Stimulated activated CD8-positive, alpha-beta memory T cell treated with anti-CD3 and anti-CD28 coated beads, Interleukin-4, amount 100 ng/mL, for 24 hours (primary cell): ENCODE measurements at places on chromosomes 11 and 22.

GRCh38 chr11:2325719-2326118, 23.9 kb downstream of the TSPAN32 start:
- no peak for DNase-seq

DNA sequence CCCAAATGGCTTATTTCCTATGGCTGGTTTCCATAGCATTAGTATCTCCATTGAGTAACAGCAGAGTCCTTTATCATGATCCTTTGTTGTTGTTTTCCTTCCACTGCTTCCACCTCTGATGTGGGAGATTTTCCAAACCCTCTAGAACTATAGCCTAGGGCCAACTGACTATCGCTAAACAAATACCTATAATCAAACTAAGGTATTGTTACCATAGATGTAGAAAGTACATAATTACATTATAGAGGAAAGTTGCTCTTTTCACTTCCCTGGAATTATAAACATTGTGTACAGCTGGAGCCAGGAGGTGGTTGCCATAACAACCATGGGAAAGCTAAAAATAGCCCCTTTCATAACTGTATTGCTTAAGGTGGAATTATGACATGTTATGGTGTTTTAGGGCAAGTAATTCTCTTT, 47.0 kb upstream of the ALKBH3 start:
- DNase-seq = no peak

DNA sequence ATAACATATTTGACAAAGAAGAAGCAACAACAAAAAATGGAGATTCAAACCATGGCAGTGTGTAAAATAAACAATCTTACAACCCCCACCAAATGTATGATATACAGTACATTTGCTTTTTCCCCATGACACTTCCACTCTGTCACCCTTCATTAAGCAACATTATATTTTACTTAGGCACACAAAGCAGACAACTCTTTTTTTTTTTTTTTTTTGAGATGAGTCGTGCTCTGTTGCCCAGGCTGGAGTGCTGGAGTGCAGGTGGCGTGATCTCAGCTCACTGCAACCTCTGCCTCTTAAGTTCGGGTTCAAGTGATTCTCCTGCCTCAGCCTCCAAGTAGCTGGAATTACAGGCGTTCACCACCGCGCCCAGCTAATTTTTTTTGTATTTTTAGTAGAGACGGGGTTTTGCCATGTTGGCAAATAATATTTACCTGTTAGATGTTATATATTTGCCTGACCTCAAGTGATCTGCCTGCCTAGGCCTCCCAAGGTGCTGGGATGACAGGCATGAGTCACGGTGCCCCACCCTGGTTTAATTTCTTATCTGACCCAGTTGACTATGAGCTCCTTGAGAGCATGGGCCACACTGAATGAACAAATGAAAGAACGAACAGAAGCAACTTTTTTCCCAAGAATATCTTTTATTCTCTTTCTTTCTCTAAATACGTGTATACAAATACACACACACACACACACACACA, 5.5 kb upstream of the PCF11 start:
- no peak for DNase-seq

DNA sequence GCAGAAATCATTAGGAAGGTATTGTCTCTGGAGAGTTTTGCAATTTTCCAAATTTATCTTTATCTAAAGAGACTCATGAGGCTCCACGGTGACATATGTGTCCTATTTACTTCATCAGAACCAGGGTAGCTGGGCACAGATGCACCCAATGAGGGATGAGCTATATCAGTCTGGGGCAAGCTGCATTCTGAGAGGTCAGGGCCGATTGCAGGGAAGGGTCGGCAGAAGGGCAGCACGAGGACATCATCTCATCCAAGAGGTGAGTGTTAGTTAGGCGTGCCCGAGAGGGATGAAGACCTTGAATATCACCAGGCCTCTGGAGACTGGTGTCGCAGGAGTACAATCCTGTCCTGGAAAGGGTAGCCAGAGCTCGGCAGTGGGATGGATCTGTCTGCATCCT, 41.0 kb upstream of the SPON1 start:
- DNase-seq = no peak

DNA sequence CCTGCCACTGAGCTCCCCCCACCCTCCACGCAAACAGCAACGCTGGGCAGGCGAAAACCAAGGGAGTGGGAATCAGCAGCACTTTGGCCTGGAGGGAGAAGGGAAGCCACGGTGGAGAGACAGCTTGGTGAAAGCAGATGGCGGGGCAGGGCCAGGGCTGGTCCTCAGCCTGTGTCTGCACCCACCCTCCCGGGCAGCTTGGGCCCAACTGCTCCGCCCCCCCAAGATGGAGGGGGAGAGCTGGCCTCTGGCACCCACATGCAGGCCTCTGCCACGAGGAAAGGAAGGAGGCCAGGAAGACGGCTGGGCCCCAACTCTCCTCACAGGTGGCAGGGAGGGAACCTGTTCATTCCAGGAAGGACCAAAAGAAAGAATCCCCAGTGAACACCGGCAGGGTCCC, 17.8 kb downstream of the MAFF start:
- DNase-seq = no peak

DNA sequence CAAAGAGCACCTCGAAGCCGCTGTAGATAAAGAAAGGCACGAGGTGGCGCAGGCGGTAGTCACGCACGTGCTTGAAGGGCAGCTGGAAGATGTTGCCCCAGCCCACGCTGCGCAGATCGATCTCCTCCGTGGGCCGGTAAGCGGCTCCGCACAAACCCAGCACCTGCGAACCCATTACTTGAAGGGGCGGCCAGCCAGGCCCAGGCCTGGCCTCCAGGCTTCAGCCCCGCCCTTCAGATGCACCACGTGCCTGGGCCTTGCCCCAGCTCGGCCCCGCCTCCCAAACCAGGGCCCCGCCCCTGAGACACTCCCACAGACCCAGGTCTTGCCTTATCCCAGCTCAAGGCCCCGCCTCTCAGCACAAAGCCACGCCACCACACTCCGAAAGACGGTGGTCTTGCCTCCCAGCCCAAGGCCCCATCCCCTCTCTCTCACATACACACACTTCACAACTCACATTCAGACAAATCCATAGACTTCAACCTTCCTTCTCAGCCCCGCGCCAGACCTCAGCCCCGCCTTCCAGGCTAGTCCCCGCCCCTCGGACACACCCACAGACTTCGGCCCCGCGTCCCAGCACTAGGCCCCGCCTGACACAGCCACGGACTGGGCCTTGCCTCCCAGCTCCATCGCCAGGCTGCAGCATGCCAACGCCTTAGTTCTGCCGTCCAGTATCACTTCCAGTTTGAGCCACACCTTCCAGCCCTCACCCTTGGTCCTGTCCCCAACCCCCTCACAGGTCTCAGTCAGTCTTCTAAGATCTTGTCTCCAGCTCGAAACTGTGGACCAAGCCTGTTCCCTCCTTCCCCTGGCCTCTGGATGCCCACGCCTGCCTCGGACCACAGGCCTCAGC, 7.0 kb downstream of the UNC93B1 start:
- peak; percentile 27 for DNase-seq

DNA sequence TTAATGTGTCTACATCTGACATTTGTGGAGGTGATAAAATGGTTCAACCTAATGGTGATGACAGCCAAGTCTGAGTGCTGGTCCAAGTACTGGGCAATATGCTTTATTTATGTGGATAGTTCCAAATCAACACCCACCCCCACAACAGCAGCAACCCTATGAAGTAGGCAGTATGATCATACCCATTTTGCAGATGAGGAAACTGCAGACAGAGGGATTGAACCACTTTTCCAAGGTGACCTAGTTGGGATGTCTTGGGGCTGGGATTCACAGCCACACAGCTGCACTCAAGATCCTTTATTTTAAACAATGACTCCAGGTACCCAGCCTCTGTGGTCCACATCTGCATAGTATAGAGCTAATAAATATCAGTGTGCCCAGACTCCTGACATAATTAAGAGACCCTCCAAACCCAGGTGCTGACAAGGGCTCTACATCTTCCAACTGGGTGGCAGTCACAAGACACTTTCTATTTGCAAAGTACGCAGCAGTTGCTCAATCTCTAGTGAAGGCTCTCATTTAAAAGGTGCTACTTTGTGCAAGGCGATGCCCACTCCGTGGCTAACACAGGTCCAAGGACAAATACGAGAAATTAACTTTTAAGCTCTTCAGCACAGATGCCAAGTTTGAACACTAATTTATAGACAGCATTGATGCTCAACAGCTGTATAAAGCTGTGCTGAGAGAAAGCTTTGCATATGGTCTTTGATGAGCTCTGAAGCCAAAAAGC, 426.6 kb downstream of the LARGE1 start:
- no peak for DNase-seq

GRCh38 chr22:32904044-32904443, 102.5 kb downstream of the TIMP3 start:
- DNase-seq = no peak

DNA sequence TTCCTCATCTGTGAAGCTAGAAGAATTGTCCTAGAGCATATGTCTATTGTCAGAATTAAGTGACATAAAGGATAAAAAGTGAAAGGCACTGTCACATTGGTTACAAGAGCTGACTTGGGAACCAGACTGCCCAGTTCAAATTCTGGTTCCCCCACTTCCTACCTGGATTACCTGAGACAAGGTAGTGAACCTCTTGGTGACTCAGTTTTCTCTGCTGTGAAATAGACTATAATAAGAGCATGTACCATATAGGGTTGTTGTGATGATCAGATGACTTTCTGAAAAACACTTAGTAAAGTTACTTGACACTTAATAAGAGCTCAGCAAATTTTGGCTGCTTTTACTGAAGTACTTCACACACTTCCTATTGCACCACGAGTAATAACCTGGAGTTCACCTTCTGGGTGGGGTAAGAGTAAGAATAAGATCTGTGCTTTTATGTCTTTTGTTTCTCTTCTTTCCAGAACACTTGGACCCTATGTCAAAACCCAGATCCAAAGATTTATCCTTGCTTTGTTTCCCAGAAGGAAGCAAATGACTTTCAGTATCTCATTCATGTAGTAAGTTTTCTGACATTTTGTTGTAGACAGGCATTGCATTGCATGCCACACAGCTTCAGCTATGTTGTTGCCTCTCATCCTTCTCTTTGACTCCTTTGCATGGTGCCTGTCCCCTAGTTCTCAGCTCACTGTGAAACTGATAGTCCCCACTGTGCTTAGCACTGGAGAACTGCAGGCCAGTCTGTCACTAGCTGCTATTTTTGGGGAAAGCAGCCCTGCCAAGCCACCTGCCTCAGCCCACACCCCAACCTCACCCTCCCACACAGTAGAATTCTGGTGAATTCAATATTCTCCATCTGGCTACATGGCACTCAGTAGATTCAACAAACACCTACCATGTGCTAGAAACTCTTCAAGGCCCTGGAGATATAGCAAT, 121.8 kb upstream of the POU2AF2 start:
- no peak for DNase-seq

DNA sequence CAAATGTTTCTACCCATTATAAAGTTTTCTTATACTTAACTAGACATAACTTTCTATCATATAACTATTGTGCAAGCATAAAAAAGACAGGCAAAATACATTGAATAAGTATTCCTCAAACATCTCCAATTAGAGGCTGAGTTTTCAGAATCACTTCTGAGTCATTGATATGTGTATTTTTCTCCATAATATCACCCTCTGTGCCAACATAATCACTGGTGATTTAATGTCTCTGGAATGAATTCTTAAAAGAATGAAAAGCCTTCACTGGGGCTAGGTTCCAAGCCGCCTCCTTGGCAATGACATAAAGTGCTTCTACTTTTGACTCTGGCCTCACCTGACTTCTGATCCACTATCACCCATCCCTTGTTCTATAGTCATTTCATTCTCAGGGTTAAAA, 197.0 kb upstream of the E2F8 start:
- DNase-seq = no peak

- DNase-seq = no peak
These were observed 116.7 kb downstream of the MN1 start for GRCh38 chr22:27684901-27685300.

GRCh38 chr11:31387379-31387778, 17.7 kb downstream of the DNAJC24 start:
- DNase-seq = no peak

DNA sequence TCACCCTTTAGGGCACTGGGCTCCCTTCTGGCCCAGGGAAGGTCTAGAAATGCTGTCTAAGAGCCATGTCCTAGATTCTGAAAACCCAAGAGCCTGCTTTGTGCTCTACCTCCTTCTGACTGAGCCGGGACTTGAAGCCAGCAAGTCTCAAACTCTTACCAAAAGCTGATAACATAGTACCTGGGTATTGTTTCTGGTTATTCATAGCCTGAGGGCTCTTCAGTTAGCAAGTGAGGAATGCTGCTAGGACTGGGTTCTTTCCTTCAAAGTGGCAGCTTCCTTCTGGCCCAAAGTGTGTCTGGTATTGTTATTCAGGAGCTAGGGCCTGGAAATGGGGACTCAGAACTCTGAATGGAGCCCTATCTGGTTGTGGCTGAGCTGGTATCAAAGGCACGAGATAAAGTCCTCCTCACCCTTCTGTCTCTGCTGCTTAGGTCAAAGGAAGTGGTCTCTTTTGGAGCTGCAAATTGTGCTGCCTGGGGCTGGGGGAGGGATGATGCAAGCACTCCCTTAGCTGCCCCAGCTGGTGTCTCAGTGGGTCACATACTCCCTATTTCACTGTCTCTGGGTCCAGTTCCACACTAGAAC, 696.0 kb upstream of the CCDC179 start:
- no peak for DNase-seq

GRCh38 chr11:35337136-35337913, 82.0 kb downstream of the SLC1A2 start:
- no peak for DNase-seq

DNA sequence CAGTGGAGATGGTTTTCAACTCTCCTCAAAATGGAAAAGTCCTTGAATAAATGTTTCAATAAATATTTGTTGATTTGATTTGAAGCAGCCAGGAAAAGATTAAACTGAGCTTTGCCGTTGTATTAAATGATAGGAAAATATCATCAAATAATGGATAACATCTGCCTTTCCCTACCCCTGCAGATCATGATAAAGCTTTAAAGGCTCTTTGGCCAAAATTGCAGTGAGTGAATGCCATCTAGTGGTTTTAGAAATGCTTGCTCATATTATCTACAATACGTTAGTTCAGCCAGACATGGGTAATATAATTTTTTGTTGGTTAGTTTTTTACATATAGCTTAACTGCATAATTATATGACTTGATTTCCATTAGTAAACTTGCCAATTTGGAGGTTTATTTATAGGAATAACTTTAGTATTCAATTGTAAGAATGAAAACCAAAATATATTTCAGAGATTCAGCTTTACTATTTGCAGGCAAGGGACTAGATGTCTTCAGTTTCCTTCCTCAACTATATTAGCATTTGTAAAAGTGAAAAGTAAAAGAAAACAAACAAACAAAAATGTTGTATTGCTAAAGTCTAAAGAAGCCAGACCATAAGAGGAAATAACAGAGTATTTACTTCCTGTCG, 159.2 kb downstream of the MSANTD4 start:
- DNase-seq = no peak

GRCh38 chr11:134578807-134579723, 167.0 kb upstream of the B3GAT1 start:
- no peak for DNase-seq

GRCh38 chr11:11297578-11297977, 55.5 kb downstream of the CSNK2A3 start:
- no peak for DNase-seq

GRCh38 chr11:12121517-12121916, 11.1 kb downstream of the MICAL2 start:
- DNase-seq = no peak
